ENCODE measurements at places on chromosomes 6 and 20. TPM values are rescaled to one million over a fixed set of nuclear protein-coding genes. Genes with fewer than 3 reads are reported as not detected.

DNA sequence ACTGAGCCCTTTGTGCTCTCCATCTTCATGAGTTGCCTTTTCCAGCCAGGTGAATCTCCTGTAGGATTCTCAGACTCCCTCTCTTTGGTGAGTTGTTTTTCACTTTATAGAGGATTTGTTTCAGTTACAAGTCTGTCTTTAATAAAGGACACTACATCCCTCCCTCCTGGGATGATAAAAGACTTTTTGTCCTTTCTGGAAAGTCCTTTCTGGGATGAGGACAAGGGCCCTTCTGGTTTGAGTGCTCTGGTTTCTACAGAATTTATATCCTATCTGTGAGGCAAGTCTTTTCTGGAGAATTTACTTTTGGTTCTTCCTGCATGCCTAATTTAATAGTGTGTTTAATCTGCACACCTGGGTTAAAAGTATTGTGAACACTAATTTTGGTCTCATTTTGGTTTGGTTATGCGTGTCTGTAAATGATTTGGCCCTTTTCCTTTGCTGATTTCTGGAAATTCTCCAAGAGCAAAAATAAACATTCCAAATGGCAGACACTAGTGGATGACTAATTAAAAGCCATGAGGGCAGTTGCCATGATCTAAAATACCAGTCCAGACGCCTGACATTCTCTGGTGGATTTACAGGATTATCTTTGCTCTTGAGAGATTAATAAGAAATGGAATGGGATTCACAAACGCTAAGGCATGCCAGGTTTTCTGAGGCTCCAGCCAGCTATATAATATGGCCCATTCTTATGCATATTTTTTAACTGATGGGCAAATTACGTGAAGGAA, 44.8 kb downstream of the TCP11 start:
- DNase-seq, result no peak

DNA sequence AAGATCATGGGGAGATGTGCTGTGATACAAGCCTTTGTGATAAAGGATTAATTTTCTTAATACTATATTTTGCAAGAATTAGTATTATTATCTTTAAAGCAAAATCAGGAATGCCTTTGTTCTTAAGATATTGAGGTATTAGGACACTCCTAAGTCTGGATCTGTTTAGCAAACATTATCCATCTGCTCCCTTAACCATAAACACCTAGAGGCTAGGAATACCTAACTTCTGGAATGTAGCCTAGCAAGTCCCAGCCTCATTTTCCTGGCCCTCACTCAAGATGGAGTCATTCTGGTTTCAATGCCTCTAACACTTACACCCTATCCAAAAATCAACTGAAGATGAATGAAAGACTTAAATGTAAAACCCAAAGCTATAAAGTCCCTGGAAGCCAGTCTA, 106.3 kb upstream of the GJE1 start:
- no peak for DNase-seq

ARHGAP40 gene
- total RNA-seq, result 139 TPM

TAF4 gene
- total RNA-seq, result 27.9 TPM

All from suprapubic skin (tissue), 4 donors.